IMR-90 (cell line): ENCODE measurements at places on chromosomes 1 and 21. TPM values are rescaled to one million over a fixed set of nuclear protein-coding genes. Genes with fewer than 3 reads are reported as not detected.

HAO2 gene
- not detected in 2 replicates for total RNA-seq

PROK1 gene
- total RNA-seq = not detected in 2 replicates

ACTL8 gene
- total RNA-seq = under 0.01 and 0.28 TPM in 2 replicates

UTS2 gene
- total RNA-seq = not detected in 2 replicates

TARDBP gene
- 36.7 and 98.0 TPM in 2 replicates for total RNA-seq

OLFML2B gene
- total RNA-seq = 0.36 and 0.56 TPM in 2 replicates

TMCC2 gene
- total RNA-seq = 2.0 and 2.2 TPM in 2 replicates

ELF3 gene
- under 0.01 TPM in 1 of 2 replicates, not detected in the other for total RNA-seq

KMO gene
- total RNA-seq = not detected in 2 replicates

DFFA gene
- total RNA-seq = 56.1 and 62.6 TPM in 2 replicates

BRDT gene
- not detected in 2 replicates for total RNA-seq

RHBDL2 gene
- total RNA-seq = 0.28 and 0.36 TPM in 2 replicates

MTARC1 gene
- total RNA-seq = 0.18 and 0.28 TPM in 2 replicates

ADORA3 gene
- total RNA-seq = not detected in 2 replicates

LIPI gene
- not detected in 2 replicates for total RNA-seq

C1orf115 gene
- total RNA-seq = under 0.01 and 0.18 TPM in 2 replicates

NCAM2 gene
- 5.0 and 5.6 TPM in 2 replicates for total RNA-seq

CAPN9 gene
- not detected in 2 replicates for total RNA-seq

LY9 gene
- not detected in 2 replicates for total RNA-seq

GBP4 gene
- not detected in 2 replicates for total RNA-seq

TMEM200B gene
- 4.2 and 4.8 TPM in 2 replicates for total RNA-seq

C1orf226 gene
- under 0.01 TPM in 1 of 2 replicates, not detected in the other for total RNA-seq

TMCO1 gene
- 86.4 and 121 TPM in 2 replicates for total RNA-seq

RGSL1 gene
- total RNA-seq = not detected in 2 replicates

LDLRAD1 gene
- total RNA-seq = not detected in 2 replicates

C1orf94 gene
- total RNA-seq = not detected in 2 replicates

OR10Z1 gene
- not detected in 2 replicates for total RNA-seq

FAM163A gene
- total RNA-seq = not detected in 2 replicates

OR2T35 gene
- not detected in 2 replicates for total RNA-seq

GJC2 gene
- 1.1 and 1.4 TPM in 2 replicates for total RNA-seq

CLDN8 gene
- total RNA-seq = not detected in 2 replicates
